Chondrocyte (in vitro differentiated cells): ENCODE measurements at places on chromosomes 2 and 18. TPM values are rescaled to one million over a fixed set of nuclear protein-coding genes. Genes with fewer than 3 reads are reported as not detected.
A peak's percentile ranks its signal among the peaks of the same experiment; 100 is the strongest.

DNA sequence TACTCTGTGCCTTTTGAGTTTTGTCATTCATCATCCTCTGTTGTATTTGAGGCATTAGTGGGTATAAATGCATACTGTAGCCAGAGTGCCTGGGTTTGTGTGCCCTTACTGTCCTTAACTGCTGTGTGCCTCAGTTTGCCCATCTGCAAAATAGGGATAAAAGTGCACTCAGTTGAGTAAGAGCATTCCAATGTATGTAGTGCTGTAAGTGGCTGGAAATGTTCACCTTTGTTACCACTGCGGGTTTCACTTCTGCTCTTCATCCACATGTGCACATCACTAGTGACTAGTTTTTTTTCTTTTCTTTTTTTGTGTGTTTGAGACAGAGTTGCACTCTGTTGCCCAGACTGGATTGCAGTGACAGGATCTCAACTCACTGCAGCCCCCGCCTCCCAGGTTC is 39.9 kb downstream of the PLEKHB2 start:
- DNase-seq = no peak
- no peaks in the 10 kb centered on the region for H3K27me3 ChIP-seq
- H3K4me1 ChIP-seq = no peaks in the 10 kb centered on the region
- no peak overlapping the region for H3K27ac ChIP-seq
- H3K4me3 ChIP-seq = no peak overlapping the region

GRCh38 chr18:5534845-5535244 is 9.0 kb downstream of the EPB41L3 start:
- no peak for DNase-seq
- H3K36me3 ChIP-seq = no peaks in the 10 kb centered on the region
- H3K4me3 ChIP-seq = no peak overlapping the region
- H3K4me1 ChIP-seq = peaks cover 20% of the 10 kb centered on the region
- no peak overlapping the region for H3K27ac ChIP-seq

GRCh38 chr2:234292205-234292961 is 204.5 kb downstream of the ARL4C start:
- H3K27ac ChIP-seq = no peak overlapping the region
- H3K4me1 ChIP-seq = peaks cover 37% of the 10 kb centered on the region
- no peak overlapping the region for H3K4me3 ChIP-seq
- H3K36me3 ChIP-seq = no peaks in the 10 kb centered on the region
- no peak for DNase-seq
- H3K27me3 ChIP-seq = no peaks in the 10 kb centered on the region

GRCh38 chr2:183594150-183594549 is 469.9 kb downstream of the NUP35 start:
- H3K36me3 ChIP-seq = no peaks in the 10 kb centered on the region
- no peak for DNase-seq
- no peaks in the 10 kb centered on the region for H3K4me1 ChIP-seq
- no peak overlapping the region for H3K27ac ChIP-seq
- no peak overlapping the region for H3K4me3 ChIP-seq

GRCh38 chr2:32063310-32064020 is at the start of gene SPAST:
SPAST (plus strand) TSS chr2:32063556; CDS start chr2:32063832, 276 bp downstream.
- peak; percentile 98 for DNase-seq
- peak within 1 kb of the TSS; percentile 93 for H3K4me3 ChIP-seq
- H3K27ac ChIP-seq = peak within 1 kb of the TSS; percentile 94
- H3K4me1 ChIP-seq = peaks cover 28% of the 10 kb centered on the region

- no peak for DNase-seq
- H3K36me3 ChIP-seq = no peaks in the 10 kb centered on the region
Observed at GRCh38 chr18:6405237-6406074, 9.3 kb downstream of the L3MBTL4 start.

FHL2 gene
- 63.6 to 104 TPM (median 97.3 TPM) in 3 replicates for total RNA-seq
